Activated CD4-positive, alpha-beta T cell treated with anti-CD3 and anti-CD28 coated beads for 24 hours (primary cell): ENCODE measurements at places on chromosomes 1 and 21.

GRCh38 chr1:196121181-196121580 is 487.1 kb downstream of the KCNT2 start:
- DNase-seq = no peak

DNA sequence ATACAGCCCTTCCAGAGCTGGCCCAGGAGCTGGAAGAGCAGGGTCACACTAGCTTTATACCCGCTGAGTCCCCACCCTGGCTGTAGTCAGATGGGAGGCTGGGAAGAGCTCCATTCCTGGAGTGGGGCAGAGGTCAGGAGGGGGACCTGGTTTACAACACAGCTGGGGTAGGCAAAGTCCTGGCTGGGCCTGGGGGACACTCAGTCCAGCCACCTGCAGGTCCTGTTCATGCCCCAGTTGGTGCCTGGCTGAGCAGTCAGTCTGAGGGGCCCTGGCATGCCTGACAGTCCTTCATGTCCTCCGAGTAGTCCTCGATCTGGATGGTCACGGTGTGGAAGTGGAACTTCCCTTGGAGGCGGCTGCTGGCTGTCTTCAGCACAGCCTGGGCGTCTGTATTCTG is 7.0 kb downstream of the SLC30A2 start:
- no peak for DNase-seq

DNA sequence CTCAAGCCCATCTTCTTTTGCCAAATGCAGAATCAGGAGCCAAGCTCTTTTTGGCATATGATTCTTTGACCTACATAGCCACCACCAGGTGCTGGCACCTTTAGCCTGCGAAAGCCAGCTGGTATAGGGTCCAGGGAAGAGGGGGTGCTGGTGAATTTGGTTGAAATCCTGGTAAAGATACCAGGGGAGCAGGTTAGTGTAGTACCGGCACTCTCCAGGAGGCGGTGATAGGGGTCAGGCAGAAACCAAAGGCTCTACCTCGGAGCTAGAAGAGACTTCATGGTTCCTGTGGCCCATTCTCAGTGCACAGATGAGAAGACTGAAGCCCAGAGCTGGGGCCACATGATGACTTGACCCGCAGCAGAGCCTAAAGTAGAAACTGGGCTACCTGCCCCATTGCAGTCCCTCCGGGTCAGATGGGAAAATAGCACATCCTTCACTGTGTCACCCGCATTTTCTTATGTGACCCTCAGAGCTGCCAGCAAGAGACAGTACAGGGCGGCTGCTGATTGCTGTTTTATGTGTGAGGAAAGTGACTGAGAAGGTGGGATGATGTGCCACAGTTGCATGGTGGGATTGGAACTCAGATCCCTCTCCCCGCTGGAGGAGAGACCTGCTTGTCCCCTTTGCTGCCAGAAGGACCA is 36.0 kb upstream of the IL19 start:
- peak; percentile 77 for DNase-seq

DNA sequence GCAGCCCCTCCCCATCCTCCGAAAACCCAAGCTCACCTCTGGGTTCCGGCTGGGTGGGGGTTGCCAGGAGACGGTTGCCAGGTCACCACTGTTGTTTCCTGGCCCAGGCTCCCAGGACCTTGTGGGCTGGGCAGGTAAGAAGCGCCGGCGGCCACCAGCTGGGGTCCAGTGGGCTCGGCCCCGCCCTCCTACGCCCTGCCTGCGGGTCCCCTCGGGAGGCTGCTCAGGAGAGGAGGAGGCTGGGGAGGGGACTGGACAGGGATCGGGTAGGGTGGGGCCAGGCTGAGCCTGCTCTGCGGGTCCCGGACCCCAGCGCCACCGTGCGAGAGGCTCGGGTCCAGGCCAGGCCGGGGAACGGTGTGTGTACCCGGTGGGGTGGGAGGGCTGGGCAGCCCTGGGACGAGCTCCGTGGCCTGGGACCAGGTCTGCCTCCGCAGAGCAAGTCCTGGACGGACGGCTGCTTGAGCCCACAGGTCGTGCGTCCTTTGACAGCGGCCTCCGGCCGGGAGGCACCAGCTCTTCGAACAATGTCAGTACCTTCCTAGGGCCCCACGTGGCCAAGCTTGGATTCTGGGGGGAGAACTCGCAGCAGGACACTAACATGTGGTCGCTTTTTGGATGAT is at the start of gene TTLL10:
Gene TTLL10, plus strand, starts transcription at position 88 of the 623 bp plus-strand sequence. CDS start 5,336 bp downstream, outside the sequence.
- DNase-seq = no peak

DNA sequence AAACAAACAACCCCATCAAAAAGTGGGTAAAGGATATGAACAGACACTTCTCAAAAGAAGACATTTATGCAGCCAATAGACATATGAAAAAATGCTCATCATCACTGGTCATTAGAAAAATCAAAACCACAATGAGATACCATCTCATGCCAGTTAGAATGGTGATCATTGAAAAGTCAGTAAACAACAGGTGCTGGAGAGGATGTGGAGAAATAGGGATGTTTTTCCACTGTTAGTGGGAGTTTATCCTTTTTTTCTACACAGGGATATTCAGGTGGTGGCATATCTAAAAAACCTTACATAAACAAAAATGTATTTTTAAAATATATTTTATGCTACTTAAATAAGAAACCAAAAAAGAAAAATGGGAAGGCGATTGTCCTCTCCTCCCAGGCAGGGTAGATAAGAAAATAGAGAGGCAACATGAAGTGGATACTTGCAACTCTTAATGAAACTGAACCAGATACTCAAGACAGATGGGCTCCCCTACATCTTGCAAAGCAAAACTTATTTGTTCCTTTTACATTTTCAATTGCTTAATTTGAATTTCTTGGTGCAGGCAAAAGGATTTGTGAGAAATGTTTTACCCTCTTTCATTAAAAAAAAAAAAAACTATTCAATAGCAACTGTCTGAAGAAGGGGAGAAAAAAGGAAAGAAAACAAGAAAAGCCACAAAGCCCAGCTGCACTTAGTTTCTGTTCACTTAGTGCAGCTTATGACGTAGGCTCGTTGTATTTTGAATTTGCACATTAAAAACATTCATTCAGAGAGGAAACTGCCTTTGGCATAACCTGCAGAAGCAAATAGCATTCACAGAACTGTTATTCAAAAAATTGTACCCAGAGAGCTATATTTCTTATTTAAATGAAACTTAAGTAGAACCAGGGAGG is 36.9 kb upstream of the RGS1 start:
- no peak for DNase-seq

- no peak for DNase-seq
These were observed 262.8 kb upstream of the PRMT6 start for GRCh38 chr1:106793651-106794050.

GRCh38 chr21:33273044-33273443 is 6.9 kb downstream of the IL10RB start:
- no peak for DNase-seq

- no peak for DNase-seq
These were observed 579.6 kb downstream of the USP25 start for GRCh38 chr21:16309250-16309971.

- DNase-seq = no peak
These were observed 4.0 kb downstream of the CAPN2 start for GRCh38 chr1:223716302-223716862.

GRCh38 chr21:44297525-44298290 is 2.1 kb upstream of the PFKL start:
- peak; percentile 64 for DNase-seq

DNA sequence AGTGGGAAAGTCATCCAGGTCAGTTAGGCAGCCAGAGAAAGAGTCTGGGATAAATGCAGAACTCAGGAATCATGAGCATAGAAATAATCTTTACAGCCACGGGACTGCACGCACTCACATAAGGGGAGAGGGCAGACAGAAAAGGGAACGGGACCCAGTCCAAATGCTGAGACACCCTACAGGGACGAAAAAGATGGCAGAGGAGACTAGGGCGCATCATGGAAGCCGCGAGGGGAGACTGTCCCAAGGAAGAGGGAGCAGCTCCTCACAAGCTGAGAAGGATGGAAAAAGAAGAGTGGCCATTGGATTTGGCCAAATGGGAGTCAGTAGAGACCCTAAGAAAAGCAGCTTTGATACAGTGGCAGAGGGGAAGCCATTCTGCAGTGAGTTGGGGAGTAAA is 102.9 kb upstream of the TLR5 start:
- DNase-seq = no peak

DNA sequence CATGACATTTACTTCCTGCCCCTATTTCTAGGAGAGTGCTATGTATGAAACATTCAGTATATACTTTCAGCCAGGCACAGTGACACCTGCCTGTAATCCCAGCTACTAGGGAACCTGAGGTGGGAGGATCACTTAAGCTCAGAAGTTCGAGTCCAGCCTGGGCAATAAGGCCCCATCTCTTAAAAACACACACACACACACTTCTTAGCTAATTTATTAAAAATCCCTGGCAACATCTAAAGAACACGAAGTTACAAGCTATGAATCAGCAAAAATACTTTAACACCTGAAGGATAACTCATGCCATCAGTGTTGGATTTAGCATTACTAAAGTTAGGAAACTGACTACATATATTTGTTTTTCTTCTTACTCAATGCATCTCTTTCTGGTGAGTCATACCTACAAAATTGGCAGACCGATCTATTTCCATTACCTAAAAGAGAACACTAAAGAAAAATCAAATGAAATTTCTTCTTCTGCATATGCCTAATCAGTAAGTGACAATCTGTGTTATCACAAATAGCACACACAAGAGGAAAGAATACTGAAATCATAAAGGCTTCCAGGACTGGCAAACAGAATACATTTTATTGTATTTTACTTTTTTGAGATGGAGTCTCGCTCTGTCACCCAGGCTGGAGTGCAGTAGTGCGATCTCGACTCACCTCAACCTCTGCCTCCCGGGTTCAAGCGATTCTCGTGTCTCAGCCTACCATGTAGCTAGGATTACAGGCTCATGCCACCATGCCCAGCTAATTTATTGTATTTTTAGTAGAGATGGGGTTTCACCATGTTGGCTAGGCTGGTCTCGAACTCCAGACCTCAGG is 41.4 kb downstream of the RNF115 start:
- DNase-seq = no peak

DNA sequence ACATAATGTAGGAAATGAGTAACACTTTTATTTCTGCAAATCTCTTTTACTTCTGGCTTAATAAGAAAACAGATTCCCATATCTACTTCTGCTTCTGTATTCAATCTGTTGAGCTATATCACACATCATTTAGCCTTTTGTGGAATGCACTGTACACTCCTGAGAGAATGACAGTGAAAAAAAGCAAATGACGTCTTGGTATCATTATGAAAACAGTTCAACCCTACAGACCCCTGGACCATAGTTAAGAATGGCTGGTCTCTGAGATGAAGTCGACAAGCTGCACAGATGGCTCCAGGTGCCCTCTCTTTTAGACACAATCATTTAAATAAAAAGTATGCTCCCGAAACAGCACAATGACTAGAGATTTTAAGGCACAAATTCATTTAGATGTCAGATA is 247.0 kb downstream of the RERE start:
- no peak for DNase-seq

- DNase-seq = no peak
These were observed 28.3 kb downstream of the CAPZB start for GRCh38 chr1:19456968-19457441.

GRCh38 chr21:26941421-26941820 is 25.5 kb downstream of the ADAMTS5 start:
- no peak for DNase-seq

DNA sequence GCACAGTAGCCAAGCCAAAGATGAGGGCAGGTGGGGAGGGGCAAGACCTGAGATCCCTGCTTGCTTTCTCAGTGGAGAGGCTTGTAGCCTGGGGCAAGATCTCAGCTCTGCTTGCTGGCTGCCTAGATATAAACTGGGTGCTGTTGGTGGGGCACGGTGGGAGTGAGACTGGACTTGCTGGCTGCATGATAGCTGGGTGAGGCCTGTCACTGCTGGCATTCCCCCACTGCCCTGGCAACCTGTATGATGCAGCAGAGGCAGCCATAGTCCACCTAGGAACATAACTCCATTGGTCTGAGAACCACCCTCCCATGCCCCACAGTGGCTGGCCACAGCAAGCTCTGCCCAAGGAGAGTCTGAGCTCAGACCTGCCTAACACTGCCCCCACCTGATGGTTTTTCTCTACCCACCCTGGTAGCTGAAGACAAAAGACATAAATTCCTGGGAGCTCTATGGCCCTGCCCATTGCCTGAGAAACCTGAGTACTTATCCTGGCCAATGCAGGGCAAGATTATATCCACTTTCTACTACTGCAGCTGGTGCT is 261.9 kb upstream of the DEPDC1 start:
- DNase-seq = no peak

DNA sequence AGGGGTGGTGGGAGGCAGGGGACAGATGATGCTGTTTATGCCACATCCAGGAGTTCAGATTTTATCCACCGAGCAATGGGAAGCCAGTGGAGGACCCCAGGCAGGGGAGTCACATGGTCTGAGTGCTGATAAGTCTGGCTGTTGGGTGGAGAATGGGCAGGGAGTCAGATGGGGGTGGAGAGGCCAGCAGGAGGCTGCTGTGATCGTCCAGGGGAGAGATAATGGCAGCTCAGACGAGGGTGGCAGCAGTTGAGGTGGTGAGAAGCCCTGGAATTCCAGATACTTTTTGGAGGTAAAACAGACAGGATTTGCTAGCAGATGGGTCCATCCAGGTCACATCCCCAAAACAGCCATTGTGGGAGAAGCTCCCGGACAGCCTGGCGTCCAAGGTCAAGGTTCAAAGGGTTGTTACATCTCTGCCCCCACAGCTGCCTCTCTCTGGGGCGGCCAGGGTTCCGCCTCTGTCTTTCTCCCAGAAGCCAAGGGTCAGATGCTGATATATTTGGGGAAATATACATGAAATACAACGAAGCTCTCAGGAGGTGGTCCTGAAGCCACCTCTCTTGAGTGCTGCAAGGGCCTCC is 252.1 kb upstream of the TMEM51 start:
- no peak for DNase-seq

DNA sequence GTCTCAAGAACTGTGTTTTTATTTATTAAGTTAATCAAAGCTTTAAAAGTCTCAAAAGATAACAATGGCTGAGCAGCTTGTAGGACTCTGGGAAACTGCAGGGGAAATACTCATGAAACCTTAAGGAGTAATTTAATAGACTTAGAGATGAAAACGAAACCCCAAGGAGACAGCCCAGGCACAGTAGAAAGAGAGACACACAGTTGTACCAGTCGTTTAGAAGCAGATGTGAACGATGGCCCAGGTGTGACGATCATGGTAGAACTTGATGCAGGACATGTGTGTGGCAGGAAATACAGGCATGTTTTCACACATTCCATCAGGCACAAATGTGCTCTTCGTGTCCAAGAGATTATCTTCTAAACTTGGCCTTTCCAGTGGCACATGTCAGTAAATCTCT is 21.2 kb upstream of the MRPS6 start:
- no peak for DNase-seq

- no peak for DNase-seq
These were observed 44.2 kb downstream of the ADAMTS1 start for GRCh38 chr21:26800970-26801431.

DNA sequence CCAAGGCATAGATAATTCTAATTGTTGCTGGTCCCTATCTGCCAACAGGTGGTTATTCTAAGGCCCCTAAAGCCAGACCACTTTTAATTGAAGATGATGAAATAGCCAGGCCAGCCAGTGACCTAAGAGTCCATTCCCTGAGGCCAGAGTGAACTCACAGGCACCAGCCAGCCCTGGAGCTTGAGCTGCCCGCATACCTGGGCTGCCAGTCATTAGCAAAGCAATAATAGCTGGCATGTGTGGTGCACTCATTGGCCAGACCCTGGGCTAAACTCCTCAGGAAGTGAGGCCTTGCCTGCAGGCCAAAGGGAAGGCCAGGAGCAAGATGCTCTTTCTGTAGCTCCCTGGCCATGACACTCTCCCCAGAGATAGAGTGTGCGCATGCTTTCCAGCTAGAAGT is 180.4 kb upstream of the KLHDC7A start:
- DNase-seq = no peak

- no peak for DNase-seq
These were observed 35.1 kb upstream of the PARP1 start for GRCh38 chr1:226443033-226443432.
